ENCODE measurements at places on chromosomes 2 and 18.

- no peak for DNase-seq
Measured at GRCh38 chr18:63062246-63062645, 257.3 kb downstream of the BCL2 start.

DNA sequence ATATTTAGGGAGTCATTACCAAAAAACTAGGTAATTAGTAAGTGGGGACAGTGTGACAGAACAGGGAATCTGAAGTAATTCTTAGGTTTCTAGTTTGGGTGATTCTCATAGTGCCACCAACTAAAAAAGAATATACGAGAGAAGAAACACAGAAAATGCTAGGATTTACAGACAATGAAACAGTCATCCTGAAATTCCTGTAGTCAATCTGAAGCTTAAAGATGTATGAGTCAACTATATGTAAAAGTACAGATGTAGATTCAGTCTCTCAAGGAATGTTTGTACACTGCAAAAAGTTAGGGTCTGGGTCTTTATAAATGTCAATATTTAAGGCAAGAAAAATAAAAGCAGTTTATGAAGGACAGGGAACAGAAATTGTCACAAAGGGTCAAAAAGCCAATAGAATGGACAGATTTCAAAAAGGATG lies 107.0 kb downstream of the STRN start:
- DNase-seq: no peak

DNA sequence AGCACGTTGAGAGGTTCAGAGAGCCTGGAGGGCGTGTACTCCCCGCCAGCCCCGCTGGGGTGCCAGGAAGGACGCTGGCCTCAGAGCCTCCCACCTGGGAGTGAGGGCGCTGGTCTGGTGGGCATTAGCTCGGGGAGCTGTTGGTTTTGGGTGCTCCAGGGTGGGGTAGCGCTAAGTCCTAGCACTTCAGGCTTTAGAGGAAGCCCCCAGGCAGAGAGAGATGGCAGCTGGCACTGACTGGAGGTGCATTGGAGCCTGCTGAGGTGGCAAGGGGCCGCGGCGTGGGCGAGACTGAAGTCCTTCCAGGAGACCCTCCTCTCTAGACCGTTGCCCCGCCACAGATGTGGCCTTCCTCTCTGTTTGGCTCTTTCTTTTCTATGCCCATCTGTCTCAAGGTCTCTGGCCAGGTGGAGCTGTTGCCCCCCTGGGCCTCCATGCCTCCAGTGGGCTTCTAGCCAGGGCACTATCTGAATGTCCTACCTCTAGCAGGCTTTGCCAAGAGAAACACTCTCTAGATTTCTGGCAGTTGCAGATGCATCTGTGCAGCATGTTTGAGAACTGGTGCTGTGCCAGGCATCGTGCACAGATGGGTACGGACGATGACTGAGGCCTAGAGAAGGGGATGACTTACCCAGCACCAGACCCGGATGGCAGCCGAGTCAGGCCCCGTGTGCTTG lies 6.6 kb downstream of the CAPN10 start:
- no peak for DNase-seq

GRCh38 chr18:47260120-47260923 lies 8.9 kb upstream of the SKOR2 start:
- DNase-seq: no peak

DNA sequence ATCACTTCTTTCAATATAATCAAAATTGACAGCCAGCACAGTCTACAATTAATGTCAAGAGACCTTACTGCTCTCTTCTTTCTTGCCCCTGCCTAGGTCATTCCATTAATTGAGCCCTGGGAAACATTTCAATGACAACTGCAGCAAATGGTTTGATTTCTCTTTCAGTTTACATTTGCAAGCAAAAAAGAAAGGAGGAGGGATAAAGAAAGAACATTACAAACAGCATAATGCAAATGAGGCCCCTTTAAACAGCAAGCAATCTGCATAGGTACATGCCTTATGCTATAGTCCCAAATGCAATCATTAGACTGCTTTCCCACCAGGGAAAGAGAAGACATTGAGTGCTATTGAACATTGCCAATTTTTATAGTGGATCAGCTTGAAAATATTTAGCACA lies 655.0 kb upstream of the CDH2 start:
- DNase-seq: no peak

GRCh38 chr2:134861173-134861572 lies 22.8 kb downstream of the ACMSD start:
- no peak for DNase-seq

- DNase-seq: no peak
Measured at GRCh38 chr2:236568922-236569572, 578 bp upstream of the ACKR3 start.

Measured in CD4-positive, alpha-beta T cell treated with Interleukin-15 for 1 hour (primary cell).